ENCODE measurements at places on chromosomes 2 and 18.

- DNase-seq = no peak
These were observed 33.3 kb upstream of the E2F6 start for GRCh38 chr2:11499081-11499743.

GRCh38 chr2:197315371-197315770 lies 4.8 kb upstream of the ANKRD44 start:
- no peak for DNase-seq

GRCh38 chr2:23564615-23564960 lies 179.6 kb downstream of the KLHL29 start:
- DNase-seq = no peak

GRCh38 chr2:187372213-187372612 lies 75.8 kb downstream of the CALCRL start:
- no peak for DNase-seq

- no peak for DNase-seq
These were observed 124.1 kb downstream of the MMADHC start for GRCh38 chr2:149463328-149464002.

GRCh38 chr18:47174545-47175116 lies 1.5 kb downstream of the IER3IP1 start:
- no peak for DNase-seq

GRCh38 chr2:88074854-88075292 lies 7.2 kb downstream of the SMYD1 start:
- DNase-seq = no peak

- DNase-seq = peak; percentile 85
These were observed 47.8 kb downstream of the CDCA7 start for GRCh38 chr2:173402405-173402974.

- DNase-seq = peak; percentile 89
These were observed at the start of gene TBC1D8 for GRCh38 chr2:101151146-101151858. Gene TBC1D8, minus strand, starts transcription at chr2:101151382. Its CDS starts 129 bp downstream, at chr2:101151253.

- no peak for DNase-seq
These were observed 650 bp downstream of the CCBE1 start for GRCh38 chr18:59696311-59697235.

GRCh38 chr2:190649035-190649797 lies at the start of gene NAB1:
Gene NAB1, plus strand, starts transcription at chr2:190649083. Its CDS starts 10,094 bp downstream, at chr2:190659177.
- DNase-seq = peak; percentile 85

- DNase-seq = no peak
These were observed 68.7 kb upstream of the ZFP36L2 start for GRCh38 chr2:43294973-43295603.
